Right atrium auricular region (tissue), 2 donors: ENCODE measurements at places on chromosomes 2 and 18. TPM values are rescaled to one million over a fixed set of nuclear protein-coding genes. Genes with fewer than 3 reads are reported as not detected.

DNA sequence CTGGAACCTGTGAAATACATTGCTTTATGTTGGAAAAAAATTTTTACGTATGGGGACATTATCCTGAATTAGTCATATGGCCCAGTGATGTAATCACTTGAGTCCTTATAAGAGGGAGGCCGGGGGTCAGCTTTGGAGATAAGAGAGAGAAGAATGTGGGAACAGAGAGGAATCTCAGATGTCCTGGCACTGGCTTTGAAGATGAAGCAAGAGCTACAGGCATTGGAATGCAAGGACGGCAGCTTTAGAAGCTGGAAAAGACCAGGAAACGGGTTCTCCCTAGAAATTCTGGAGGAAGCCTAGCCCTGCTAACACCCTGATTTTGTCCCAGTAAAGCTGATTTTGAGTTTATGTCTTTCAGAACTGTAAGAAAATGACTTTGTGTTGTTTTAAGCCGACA, 1129.9 kb upstream of the GYPC start:
- no peak for DNase-seq

DNA sequence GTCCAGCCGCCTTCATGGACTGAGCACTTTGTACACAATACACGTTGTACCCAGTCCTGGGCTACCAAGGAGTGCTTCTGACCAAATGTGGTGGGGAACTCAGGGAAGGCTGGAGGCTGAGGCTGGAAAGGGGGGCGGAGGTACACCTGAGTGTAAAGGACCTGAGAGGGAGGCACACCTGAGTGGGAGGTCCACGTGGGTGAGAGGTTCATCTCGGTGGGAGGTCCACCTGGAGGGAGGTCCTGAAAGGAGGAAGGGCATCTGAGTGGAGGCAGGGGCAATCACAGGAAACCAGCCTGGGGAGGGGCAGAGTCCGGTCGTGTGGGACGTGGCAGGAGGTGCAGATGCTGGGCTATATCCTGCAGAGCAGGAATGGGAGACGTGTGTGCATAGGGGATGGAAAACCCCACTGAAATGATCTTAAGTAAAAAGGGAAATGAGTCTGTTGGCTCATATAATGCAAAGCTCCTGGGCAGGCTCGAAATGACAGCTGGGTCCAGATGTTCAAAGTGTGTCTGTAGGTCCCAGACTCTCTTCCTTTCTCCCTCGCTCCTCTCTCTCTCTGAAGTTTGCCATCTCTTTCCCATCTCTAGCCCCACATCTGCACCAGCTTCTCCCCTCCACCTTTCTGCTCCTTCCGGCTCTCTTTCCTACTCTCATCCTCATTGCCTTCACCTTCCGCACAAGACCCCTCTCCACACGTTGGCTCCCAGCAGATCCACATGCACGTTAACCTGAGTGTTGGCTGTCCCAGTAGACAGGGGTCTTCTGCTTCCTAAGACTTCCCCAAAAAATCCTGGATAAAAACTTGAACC, 137.7 kb downstream of the PXDN start:
- DNase-seq: no peak

- no peak for DNase-seq
These were observed 13.5 kb downstream of the RASGRP3 start for GRCh38 chr2:33489835-33490431.

The CD207 gene
- total RNA-seq: not detected

The SERPINB12 gene
- total RNA-seq: not detected
